ENCODE measurements at places on chromosomes 16 and 17.

GRCh38 chr16:83813823-83814658, 6.3 kb downstream of the HSBP1 start:
- no peak for DNase-seq

GRCh38 chr16:4580250-4580649, 24.1 kb downstream of the C16orf96 start:
- DNase-seq = no peak

DNA sequence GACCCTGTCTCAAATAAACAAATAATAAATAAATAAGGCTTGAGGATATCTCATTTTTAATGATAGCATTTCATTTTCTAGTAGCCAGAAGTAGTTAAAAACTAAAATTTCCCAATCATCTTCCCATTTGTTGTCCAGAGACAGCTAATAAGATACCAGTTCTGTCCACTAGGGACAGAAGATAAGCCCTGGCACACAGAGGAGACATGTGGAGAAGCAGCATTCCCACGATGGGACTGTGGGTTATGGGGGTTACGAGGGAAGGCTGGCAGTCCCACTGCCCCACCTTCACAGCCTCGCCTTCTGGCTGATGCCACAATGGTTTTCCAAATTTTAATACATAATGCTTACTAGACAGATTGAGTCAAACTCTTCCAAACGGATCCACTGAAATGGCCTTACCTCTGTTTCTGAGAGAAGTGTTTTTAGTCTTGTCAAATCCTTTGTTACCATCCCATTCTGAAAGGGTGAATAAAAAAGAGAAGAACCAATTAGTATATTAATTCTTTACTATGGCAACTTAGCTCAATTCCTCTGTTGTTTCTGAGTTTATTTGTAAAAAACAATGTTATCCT, 44.2 kb downstream of the HELZ start:
- no peak for DNase-seq

GRCh38 chr17:72665852-72666851, 426.3 kb downstream of the SLC39A11 start:
- no peak for DNase-seq

GRCh38 chr17:32746698-32747097, 130.2 kb downstream of the MYO1D start:
- no peak for DNase-seq

GRCh38 chr16:13940397-13940933, 20.5 kb downstream of the ERCC4 start:
- no peak for DNase-seq

DNA sequence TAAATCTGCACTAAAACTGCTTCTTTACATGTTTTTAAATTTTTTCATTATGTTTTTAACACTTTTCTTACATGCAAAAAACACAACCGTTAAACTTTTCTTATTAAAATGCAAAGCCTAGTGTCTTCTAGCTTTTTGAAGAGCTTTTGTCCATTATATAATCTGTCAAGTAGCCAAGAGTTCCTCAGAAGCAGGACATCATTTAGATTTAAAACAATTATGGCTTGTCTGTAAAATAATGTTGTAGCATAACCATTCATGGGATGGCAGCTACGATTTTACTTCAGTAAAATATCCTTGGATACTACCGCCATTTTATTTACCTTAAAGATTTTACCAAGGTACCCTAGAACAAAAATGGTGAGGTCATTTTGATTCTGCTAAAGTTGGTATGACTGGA, 2.8 kb downstream of the OMG start:
- DNase-seq = no peak

DNA sequence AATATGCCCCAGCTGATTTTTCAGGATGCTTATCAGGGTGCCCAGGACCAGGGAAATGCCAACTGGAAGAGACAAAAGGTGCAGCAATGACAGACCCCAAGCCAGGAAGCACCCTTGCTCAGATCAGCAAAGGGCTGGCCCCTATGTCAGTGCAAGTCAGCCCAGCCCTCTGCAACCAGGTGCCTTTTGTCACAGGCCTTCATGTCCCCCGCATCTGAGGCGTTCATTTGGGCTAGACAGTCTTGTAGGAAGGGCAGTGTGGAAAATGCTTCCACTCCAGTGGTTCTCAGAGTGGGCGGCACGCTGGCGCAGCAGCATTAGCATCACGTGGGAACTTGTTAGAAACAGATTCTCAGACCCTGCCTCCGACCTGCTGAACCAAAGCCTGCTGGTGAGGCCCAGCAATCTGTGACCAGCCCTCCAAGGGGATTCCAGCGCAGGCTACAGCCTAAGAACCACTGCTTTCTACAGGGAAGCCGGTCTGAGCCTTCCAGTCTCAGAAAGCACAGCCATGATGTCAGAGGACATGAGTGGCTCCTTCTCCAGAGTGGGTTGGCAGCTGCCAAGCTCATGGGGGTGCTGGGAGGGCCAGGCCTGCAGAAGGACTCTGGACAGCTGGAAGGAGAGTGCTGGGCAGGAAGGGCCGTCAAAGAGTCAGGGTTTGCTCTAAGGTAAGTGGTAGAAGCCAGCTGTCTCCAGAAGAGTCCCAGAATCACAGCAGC, 13.1 kb downstream of the SLC47A2 start:
- DNase-seq = no peak

DNA sequence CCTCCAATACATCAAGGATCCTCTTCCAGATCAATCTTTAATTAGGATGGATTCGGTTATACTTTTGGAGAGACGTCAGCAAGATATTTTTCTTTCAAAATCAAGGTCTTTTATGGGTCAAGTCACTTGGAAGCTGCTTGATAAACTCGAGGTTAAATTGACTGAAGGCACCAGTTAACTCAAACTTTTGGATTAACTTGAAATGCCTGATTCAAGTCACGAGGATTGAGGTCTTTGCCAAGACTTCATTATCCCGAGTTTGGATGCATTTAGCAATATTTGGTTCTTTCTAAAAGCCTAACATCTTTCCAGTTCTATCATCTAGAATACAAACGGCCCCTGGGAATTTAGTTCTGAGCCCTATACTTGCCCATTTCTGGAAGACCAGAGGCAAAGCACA, 82.9 kb downstream of the MYH11 start:
- no peak for DNase-seq

DNA sequence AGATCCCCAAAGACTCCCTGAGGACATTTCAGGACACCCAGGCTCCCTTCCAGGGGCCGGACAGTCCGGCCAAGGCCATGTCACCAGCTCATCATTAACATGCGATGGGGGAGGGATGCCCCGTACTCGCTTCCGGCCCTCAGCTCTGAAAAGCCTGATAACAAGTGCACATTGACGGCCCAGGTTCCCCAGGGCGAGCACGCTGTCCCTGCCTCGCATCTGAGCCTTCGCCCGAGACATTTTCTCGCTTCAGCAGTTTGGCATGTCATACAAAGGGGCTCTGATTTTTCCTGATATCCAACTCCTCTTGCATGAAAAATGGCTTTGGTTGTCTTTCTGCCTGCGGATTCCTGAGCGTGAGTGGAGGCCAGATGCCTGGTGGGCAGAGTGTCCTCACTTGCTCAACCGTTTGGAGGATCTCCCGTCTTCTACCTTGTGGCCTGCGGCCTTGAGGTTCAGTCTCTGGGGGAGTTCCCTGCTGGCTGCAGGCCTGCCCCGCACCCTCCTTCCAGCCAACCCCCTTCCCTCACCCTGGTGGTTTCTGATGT, 14.1 kb downstream of the CACNG4 start:
- DNase-seq = no peak

DNA sequence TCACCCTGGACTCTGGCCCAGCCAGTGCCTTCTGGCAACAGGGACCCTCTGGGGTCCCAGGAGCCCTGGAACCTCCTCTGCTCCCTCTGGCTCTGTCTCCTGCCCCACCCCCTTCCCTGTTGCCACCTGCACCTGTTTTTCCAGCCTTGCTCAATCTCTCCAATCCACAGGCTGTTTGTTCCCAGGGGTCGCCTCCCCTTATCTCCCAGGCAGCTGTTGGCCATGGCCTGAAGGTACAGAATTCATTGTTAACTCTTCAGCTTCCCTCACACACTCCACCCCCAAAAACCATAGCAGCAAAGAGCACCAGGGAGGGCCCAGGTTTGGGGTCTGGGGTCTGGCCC, 39.3 kb upstream of the TOB1 start:
- no peak for DNase-seq

DNA sequence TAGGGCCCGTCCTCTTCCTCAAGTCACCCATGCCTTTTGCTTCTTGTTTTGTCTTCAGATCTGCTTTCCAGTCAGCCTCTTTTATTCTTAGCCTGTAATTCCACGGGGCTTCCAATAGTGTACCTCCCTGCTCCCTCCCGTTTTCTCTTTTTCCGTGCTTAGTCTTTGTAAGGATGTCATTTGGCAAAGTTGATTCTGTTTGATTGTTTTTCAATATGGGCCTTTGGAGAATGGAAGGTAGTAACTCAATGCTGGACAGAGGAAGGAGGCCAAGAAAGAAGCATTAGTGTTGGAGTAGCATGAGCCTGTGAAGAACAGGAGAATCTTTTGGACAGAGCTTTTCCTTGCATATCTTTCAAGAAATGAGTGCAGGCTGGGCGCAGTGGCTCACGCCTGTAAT, 6.5 kb downstream of the WWP2 start:
- no peak for DNase-seq

GRCh38 chr17:1673041-1673785, 11.5 kb downstream of the PRPF8 start:
- DNase-seq = no peak

DNA sequence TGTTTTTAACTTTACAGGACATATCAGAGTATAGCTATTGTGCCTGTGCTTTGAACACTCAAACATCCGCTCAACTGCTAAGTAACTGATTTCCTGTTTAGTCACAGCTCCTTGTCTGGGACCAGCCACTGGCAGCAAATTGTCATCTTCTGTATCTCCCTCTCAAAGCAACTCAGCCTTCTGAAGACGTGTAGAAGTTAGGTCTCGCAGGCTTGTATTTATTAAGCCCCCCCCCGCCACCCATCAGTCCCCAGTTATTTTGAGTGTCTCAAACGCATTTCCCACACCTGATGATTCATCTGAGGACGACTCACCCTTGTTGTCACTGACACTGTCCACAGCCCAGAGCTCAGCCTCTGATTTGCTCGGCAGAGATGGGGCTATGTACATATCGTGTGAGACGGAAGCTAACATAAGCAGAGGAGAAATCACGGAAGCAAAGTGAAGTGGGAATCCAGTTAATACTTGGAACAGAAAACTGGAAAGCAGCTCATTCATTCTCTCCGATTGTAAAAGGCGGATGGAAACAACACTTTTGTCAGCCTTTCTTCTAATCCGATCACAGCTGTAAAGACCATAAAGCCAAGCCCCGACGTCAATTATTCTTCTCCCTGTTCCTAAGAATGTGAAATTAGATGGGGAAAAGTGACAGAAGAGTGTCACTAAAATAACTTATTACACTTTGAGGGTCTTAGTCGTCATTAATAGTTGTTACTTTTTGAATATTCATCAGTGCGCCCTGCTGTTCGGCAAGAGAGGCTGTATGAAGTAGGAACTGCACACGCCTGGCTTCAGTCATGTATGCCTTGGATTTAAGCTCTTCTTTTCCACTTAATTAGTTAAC, 64.2 kb downstream of the PITPNC1 start:
- peak; percentile 79 for DNase-seq

DNA sequence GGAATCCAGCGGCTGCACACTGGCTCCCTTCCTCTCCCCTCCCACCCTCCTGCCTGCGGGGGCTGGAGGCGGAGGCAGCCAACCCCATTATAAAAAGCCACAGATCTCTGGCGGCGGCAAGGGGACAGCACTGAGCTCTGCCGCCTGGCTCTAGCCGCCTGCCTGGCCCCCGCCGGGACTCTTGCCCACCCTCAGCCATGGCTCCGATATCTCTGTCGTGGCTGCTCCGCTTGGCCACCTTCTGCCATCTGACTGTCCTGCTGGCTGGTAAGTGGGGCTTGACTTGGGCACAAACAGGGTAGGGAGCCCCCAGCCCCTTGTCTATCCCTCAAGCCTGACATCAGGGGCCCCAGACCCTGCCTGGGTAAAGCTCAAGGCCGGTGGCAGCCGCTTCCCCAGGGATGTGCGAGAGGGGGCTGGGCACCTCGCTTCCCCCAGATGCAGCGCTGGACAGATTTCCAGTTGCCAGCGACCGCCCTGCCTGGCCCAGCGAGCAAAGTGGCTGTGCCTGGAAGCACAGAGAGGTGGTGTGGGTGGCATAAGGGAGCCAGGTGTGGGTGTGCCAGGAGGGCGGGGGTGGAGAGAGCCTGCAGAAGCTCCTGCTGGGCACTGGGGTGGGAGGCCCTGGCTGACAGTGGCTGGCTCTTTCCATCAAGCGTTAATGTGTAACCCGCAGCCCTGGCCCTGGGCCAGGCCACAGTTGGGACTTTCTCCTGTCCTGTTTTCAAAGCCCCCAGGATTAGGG, at the start of gene CX3CL1:
TSS of gene CX3CL1 (plus strand) at position 119 of the 745 bp plus-strand sequence. CDS start at position 198, 79 bp downstream.
- no peak for DNase-seq

DNA sequence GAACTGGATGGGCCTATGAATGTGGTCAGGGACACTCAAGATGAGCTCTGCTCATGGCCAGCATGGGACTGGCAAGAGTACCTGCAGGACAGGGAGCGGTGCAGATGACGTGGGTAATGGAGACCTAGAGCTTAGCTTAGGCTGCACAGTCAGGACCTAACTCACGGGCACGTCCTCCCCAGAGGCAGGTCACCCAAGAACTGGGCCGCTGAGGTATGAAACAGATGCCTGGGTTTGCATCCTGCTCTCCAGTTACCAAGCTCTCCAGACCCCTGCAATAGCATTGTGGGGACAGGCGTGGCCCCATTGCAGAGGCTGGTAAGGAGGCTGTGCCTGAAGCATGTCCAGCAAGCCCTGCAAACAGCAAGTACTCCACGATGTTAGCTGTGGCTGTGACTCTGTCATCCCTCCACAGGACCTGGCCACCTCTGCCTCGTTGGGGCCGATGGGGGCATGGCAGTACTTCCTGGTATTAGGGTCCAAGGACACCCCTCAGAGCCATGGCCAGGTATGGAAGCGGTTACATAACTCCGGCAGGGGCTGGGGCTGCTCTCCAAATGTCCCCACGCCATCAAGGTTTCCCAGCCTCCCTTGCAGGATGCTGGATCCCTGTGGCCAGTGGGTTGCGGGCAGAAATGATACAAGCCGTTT, 37.5 kb upstream of the RBFOX3 start:
- no peak for DNase-seq

DNA sequence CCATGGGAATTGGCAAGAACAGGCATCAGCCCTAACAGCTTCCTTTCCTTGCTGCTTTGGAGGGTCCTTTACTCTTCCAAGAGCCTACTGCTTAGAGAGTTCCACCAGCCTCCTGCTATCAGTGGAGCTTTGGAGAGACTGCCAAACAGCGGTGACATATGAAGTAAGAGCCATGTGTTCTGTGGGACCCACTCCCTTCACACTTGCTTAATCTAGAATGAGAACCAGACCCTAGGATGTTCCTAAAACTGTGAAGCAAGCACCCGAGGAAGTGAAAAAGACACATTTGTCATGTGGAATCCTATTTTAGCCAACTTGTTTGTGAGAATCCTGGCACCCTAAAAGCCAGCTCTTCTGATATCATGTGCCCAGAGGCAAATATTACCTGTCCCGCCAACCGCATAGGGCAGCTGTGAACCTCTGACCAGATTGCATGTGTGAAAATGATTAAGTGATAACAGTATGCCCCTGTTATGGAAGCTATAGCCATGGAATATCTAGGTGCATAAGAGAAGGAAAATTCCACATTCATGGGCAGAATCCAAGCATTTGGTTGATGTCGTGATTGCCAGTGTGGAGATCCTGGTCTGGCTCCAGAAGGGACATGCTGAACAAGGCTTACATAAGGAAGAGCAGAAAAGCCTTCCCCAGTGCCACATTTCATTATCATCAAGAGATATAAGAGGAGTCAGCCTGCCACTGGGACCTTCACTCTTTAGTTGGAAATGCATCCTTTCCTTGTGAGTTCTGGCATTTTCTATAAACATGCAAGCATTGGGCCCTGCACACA, 18.7 kb downstream of the RCVRN start:
- no peak for DNase-seq
